ENCODE measurements at places on chromosomes 1 and 21. TPM values are rescaled to one million over a fixed set of nuclear protein-coding genes. Genes with fewer than 3 reads are reported as not detected.

The DENND2C gene
- 4.8 TPM for total RNA-seq

The GFI1 gene
- total RNA-seq = 0.76 TPM

The KCNN3 gene
- total RNA-seq = 1.9 TPM

The KIF26B gene
- 0.62 TPM for total RNA-seq

The NEGR1 gene
- 27.9 TPM for total RNA-seq

The SPRR2A gene
- total RNA-seq = not detected

The PANK4 gene
- total RNA-seq = 18.6 TPM

The ZBTB40 gene
- total RNA-seq = 17.2 TPM

The KRTAP21-2 gene
- not detected for total RNA-seq

The OR2G6 gene
- not detected for total RNA-seq

The GSTM5 gene
- 16.7 TPM for total RNA-seq

The TMEM125 gene
- total RNA-seq = not detected

The LAMB3 gene
- 1.5 TPM for total RNA-seq

The CYP4A22 gene
- total RNA-seq = 0.10 TPM

The C21orf58 gene
- 0.57 TPM for total RNA-seq

The DISP3 gene
- total RNA-seq = not detected

The CD5L gene
- 0.10 TPM for total RNA-seq

The ITLN1 gene
- 0.60 TPM for total RNA-seq

The LORICRIN gene
- total RNA-seq = not detected

The S100A10 gene
- 281 TPM for total RNA-seq

The LGR6 gene
- total RNA-seq = 0.43 TPM

The RAB25 gene
- total RNA-seq = not detected

The OLFML3 gene
- 43.6 TPM for total RNA-seq

The SLC2A5 gene
- total RNA-seq = 3.2 TPM

The ADAM15 gene
- 178 TPM for total RNA-seq

The TCEANC2 gene
- 4.4 TPM for total RNA-seq

The MSH4 gene
- 0.37 TPM for total RNA-seq

The ITGB3BP gene
- total RNA-seq = 19.5 TPM

The WNT2B gene
- 2.5 TPM for total RNA-seq

The JAM2 gene
- total RNA-seq = 17.2 TPM

The TESK2 gene
- 2.8 TPM for total RNA-seq

The PLCH2 gene
- 1.0 TPM for total RNA-seq

The IL19 gene
- total RNA-seq = not detected

The RAVER2 gene
- total RNA-seq = 11.5 TPM

The FAM3B gene
- 0.60 TPM for total RNA-seq

The SMG5 gene
- 50.9 TPM for total RNA-seq

The TEDDM1 gene
- total RNA-seq = not detected

The NR0B2 gene
- not detected for total RNA-seq

The SPRR2B gene
- not detected for total RNA-seq

The PADI1 gene
- total RNA-seq = not detected

The SOAT1 gene
- total RNA-seq = 48.1 TPM

The MCOLN3 gene
- 0.46 TPM for total RNA-seq

The AK5 gene
- 0.93 TPM for total RNA-seq

The SLFNL1 gene
- 0.14 TPM for total RNA-seq

The BCAN gene
- total RNA-seq = 0.29 TPM

The FMOD gene
- 102 TPM for total RNA-seq

The FAM167B gene
- total RNA-seq = 8.6 TPM

The CFHR1 gene
- 4.0 TPM for total RNA-seq

Data from posterior vena cava (tissue), 2 donors.